ENCODE measurements at places on chromosomes 13 and 19.
A peak's percentile ranks its signal among the peaks of the same experiment; 100 is the strongest.

DNA sequence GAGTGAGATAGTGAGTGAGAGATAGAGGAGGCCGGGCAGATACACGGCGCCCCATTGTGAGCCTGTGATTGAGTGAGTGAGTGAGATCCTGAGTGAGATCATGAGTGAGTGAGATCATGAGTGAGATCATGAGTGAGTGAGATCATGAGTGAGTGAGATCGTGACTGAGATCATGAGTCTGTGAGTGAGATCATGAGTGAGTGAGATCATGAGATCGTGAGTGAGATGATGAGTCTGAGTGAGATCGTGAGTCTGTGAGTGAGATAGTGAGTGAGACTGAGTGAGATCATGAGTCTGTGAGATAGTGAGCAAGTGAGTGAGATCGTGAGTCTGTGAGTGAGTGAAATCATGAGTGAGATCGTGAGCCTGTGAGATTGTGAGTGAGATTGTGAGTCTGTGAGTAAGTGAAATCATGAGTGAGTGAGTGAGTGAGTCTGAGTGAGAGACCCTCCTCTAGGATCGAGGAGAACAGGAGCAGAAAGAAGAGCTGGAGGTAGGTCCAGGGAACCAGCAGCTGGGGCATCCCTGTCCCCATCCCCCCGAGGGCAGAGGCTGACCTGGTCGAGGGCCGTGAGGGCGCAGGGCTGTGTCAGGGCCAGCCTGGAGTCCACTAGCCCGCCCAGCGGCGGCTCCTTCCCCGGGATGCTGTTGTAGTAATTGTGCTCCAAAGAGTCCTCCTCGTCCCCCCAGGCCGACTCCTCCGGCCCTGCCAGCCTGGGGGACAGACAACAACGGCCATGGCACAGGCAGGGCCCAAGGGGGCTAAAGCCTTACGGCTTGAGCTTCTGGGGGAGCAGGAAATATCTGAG, 25.4 kb upstream of the C2CD4C start:
- no peak for DNase-seq

DNA sequence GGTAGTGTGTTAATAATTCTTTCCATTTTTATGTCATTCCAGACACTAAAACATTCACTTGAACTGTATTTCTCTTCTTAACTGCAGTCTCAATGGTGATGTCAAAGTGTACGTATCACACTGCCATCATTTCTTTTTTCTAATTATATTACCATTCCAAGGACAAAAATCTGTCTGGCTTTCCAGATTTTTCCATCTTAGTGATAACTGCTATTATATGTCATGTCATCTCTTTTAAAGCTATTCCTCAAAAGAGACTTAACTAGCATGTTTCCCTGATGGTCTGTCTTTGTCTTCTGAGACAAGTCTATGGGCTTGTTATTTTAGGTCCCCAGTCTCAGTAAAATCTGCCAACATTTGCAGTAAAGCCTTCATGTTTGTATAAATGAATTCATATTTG, 1207.1 kb downstream of the PCDH17 start:
- DNase-seq: no peak

GRCh38 chr19:33705860-33706259, 84.1 kb downstream of the CHST8 start:
- no peak for DNase-seq

DNA sequence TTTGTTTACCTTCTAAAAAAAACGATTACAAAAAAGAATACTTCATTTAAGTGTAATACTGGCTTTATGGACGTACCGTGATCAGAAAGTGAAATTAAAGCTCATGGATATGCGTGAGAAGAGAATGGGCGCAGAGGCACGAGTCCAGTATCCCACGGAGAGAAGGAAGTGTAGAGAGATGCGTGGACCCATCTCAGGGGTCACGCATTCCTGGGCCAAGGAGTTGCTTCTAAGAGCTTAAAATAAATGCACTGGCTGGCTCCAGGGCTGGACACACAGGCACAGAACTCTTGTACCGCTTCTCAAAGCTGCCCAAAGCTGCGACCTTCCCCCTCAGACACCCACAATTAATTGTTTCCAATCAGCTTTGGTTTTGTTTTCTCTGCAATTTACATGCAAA, 8.7 kb upstream of the SPC24 start:
- DNase-seq: no peak

GRCh38 chr13:83214452-83214851, 667.8 kb downstream of the SLITRK1 start:
- DNase-seq: no peak

DNA sequence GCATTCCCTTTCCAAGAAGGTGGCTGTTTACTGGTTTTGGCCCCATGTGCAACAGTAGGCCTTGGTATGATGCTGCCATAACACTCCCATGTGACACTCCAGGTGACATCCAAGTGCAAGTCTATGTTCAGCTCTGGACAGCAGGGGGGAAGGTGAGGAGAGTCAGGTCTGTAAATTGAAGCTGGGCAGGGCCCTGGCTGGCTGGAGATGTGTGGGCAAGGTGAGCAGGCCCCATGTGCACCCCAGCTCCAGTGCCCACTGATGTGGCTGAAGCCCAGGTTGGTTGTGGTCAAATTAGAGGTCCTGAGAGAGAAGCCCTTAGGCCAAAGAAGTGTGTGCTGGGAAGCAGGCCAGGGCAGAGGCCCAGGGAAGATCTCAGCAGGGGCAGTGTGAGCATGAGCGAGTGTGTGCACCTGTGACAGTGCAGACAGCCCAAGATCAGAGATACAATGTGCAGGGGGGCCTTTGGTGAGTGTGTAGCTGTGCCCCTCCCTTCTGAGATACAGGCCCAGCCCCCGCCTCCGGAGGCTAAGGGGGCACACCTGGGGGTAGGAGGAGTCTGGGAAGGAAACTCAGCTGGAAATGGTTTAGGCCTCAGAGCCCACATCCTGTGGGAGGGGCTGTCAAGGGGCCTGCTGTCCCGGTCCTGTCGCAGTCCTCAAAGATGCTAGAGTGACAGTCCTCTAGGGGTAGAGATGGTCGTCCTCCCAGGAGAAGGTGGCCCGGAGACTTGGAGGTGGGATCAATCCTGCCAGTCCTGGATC, 18.6 kb downstream of the DEDD2 start:
- DNase-seq: no peak

DNA sequence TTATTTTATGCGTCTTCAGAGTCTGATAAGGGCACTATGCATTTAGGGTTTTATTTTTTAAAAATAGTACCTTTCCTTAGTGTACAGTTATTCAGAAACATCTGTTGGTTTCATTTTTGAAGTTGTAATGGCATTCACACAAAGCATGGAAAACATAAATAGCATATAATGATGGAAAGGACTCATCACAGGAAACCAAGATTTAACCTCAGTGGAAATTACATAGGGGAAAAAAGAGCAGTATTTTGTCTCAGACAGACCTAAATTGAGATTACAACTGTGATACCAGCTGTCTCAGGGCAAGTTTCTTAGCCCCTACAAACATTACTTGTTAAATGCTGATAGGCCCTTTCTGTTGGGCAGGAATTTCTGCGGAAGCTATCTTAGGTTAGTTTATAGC, 57.2 kb downstream of the NHLRC3 start:
- DNase-seq: no peak

GRCh38 chr19:39199025-39199424, 2.3 kb downstream of the NCCRP1 start:
- DNase-seq: peak; percentile 35

Measured in anterior cingulate cortex (tissue), 58 donors.